Spleen (tissue), 13 donors: ENCODE measurements at places on chromosomes 2 and 18. TPM values are rescaled to one million over a fixed set of nuclear protein-coding genes. Genes with fewer than 3 reads are reported as not detected.

The COQ10B gene
- total RNA-seq = 31.7 TPM

The FBXO15 gene
- 1.3 TPM for total RNA-seq

The CCDC178 gene
- total RNA-seq = 14.2 TPM

The POLR1B gene
- total RNA-seq = 19.4 TPM

The CDH20 gene
- not detected for total RNA-seq

The CD8B gene
- total RNA-seq = 16.8 TPM

The CDK15 gene
- not detected for total RNA-seq

The HOXD12 gene
- not detected for total RNA-seq

DNA sequence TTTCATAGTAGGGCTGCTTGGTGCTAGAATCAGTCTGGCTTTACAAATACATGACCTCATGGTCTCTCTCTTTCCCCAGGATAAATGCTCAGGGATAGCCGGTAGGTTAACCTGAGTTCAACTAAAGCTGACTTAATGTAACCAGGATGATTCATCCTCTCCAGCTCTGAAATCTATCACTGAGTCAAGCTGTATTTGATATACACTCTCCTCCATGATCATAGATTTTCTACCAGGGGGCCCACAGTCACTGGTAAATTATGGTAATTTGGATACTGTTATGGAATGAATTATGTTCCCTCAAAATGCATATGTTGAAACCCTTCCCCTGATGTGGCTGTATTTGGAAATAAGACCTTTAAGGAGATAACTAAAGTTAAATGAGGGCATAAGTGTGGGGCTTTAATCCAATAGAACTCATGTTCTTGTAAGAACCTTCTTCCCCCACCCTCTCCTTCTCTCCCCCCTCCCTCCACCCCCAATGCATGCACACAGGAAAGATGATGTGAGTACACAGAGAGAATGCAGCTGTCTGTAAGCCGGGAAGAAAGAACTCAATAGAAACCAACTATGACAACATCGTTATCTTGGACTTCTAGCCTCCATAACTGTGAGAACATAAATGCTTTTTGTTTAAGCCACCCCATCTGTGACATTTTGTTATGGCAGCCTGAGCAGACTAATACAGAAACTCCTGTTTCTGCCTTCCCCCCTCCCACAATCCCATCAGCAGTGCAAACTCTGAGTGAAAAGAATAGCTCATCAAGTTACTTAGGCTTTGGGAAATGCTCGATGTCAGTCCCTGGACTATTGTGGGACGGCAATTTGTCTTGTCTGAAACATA, 134.9 kb upstream of the KYNU start:
- no peak for DNase-seq

DNA sequence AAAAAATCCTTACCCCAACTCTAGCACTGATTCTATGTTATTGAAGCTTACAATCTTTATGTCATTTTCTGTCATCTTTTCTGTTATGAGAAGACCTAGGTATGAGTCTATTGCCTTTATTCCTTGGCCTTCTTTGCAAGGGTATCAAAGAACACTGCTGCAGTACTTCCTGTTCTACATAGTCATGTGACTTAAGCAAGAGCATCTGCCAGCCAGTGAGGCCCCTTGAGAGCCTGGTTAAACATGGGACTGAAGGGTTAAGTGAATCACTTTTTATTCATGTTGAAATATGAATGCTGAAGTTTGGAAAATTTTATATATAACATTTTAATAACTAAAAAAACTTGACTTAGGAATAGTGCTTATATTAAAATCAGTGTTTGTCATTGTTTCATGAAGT, 844 bp upstream of the CPS1 start:
- DNase-seq = no peak

DNA sequence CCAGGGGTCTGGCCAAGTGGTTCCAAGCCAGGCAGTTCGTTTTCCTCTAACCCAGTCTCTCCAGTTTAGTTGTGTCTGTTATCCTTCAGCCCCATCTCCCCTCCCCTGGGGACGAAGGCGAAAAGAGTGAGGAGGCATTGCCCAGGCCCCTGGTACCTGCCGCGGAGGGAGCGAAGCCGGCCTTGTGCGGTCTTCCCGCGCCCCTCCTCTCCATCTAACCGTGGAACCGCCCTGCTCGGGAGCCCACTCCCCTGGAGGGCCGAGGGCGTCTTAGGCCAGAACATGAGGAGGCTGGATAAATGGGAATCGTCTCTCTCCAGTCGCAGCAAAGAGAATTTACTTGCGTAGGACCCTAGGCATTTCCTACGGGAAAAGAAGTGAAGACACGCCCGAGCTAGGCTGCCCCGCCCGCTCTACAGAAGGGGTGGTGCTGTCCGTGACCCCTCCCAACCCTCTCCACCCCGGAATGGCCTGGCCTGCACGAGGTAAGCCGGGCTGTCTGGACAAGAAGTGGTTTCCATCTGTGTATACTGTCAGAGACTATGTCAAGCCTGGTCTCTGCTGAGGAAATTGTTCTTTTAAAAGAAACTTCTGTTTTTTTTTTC, 156.2 kb downstream of the MIB1 start:
- no peak for DNase-seq

DNA sequence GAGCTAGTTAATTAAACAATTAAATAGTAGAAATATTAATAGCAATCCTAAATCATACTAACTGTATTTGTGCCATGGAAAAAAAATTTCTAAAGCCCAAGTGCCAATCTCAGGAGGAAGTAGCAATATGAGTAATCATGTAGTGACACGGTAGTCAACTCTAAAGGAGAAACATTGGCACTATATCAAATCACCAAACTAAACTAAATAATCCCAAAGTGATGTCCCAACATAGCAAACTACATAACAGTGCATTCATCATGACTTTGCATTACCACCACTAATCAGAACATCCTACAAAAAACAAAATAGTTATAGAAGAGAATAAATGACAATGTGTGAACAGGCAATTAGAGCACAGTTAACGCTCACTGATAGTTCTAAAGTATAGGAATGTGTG, 195.1 kb downstream of the EXOC6B start:
- no peak for DNase-seq

- DNase-seq = peak; percentile 52
These were observed 15.6 kb upstream of the CNDP1 start for GRCh38 chr18:74518456-74519295.

DNA sequence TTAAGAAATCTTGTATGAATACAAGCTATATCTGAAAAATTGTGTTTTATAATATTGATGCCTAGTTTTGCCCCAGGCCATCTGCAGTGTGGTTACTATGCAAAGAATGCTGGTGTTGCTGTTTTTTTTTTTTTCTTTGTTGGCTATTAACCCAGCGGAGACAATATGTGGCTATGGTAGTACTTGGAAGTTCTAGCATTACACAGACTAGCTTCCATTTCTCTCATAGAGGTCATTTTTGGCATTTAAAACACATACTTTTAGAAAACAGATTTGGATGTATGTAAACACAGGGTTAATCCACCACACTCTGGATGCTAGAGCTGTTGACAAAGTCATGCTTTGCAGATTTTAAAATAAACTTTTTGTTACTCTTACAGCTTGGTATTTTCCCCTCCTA, 209.8 kb downstream of the NEDD4L start:
- no peak for DNase-seq

DNA sequence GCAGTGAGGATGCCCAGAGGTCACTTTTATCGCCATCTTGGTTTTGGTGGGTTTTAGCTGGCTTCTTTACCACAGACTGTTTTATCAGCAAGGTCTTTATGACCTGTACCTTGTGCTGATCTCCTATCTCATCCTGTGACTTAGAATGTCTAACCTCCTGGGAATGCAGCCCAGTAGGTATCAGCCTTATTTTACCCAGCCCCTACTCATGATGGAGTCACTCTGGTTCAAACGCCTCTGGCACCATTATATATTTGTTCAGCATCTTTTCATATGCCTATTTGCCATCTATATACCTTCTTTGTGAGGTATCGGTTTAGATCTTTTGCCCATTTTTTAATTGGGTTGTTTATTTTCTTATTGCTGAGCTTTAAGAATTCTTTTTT, 7.2 kb upstream of the CCNT2 start:
- DNase-seq = no peak

GRCh38 chr2:12959935-12960334, 243.2 kb downstream of the TRIB2 start:
- no peak for DNase-seq

DNA sequence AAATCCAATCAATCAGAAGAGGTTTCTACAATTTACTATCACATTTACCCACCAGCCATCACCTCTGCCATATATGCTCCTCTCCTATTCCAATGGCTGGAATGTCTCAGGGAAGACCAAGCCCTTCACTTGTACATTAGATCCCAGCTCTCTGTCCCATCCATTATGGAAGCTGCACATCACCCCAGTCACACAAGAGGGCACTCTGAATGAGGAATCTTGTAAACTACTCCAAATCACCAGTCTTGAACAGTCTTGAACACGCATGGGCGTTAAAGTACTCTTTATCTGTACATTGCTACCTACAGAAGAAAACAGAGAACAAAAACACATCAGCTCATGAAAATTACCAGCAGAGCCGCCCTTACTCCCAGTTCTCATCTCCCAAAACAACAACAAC, 38.7 kb downstream of the ZC3H8 start:
- no peak for DNase-seq

GRCh38 chr2:201246280-201246679, 14.1 kb upstream of the CASP8 start:
- no peak for DNase-seq

DNA sequence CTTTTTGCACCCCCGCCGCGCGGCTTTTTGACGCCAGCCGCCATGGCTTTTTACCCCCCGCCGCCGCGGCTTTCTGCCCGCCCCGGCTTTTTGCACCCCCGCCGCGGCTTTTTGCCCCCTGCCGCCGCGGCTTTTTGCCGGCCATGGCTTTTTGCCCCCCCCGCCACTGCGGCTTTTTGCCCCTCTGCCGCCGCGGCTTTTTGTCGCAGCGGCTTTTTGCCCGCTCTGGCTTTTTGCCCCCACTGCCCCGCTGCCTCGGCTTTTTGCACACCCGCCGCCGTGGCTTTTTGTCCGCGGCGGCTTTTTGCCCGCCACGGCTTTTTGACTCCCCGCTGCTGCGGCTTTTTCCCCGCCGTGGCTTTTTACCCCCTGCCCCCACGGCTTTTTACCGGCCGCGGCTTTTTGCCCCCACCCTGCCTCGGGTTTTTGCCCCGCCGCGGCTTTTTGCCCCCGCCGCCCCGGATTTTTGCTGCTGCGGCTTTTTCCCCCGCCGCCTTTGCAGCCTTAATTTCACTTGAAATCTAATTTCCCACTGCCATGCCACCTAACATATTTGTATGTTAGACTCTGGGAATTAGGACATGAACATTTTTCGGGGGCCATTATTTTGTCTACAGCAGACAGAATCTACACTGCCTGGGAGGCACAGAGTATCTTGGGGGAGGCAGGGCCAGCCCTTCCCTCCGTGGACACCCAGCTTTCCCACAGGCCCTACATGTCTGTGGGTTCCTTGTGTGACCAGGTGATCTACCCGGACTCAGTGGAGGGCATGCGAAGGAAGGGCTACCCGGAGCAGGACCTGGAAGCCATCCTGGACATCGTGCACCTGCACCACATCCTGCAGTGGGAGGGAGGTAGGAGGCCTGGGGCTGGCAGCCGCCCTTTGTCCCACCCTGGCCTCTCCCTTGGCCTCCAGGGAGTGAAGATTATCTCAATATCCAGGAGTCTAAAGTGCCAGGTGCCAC, 3031.0 kb upstream of the TEKT4 start:
- DNase-seq = no peak

DNA sequence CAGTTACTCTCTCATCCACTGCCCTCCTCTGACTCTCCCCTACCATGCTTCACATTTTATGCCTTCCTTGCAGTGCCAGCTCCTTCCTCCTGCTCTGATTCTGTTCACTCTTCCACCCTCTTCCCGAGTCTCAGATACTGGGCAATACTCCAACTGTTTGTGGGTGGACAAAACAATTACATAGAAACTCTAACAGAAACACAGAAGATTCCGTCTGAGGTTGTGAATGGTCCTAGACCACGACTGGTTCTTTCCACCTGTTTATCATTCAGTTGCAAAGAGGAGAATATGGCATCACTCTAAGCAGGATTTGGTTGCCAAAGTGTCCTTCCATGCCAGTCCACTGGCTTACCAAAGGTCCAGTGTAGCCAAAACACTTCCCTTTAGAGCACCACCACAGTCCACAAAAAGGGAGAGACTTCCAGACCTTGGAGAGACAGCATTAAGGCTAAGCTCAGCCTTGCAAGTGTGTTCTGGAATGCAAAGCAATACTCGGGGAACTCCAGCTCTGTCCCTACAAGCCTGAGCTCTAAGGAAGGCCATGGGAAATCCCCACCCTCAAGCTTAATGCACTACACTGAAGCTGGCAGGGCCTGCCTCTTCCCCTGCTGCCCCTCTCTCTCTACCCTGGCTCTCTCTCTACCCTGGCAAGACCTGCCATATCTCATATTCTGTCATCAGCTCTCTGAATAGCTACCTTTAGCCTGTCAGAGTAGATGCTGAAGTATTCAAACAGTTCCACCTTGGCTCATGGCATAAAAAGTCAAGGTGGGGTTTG, 33.6 kb upstream of the RND3 start:
- no peak for DNase-seq

DNA sequence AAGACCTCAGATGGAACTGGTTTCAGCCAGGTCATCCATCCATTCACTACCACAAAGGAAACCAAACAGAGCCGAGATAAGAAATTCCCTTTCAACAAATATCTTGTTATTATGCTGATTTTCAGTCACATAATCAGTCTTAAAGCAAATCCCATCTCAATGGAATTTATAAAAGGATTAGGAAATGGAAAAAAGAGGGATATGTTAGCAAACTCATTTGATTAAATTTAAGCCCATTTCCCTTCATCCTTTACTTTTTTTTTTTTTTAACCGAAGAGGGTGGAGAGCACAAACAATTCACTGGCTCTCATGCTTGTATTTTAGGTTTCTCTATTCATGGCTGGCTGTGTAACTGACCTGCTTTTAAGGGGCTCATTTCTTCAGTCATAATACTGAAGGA, 109.0 kb upstream of the GATA6 start:
- no peak for DNase-seq

DNA sequence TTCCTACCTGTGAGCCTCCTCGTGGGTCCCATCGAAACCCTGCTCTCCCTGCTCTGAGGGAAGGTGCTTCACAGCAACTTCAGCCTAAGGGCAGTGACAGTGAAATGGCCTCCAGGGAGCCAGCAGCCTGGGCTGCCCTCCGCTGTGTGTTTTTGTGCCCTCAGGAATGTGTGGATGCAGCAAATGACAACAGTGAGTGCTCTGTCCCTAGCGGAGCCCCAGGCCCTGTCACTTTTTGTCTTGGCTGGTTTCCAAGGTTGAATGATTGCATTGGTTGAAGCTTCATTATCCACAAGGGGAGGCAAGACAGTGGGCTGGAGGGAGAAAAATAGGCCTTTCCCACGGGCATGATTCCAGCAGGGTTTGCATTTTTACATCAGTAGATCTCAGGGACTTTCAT, 42.9 kb downstream of the STON1 start:
- DNase-seq = no peak

GRCh38 chr2:24313744-24314632, 46.3 kb downstream of the ITSN2 start:
- DNase-seq = no peak
